H9 (cell line): ENCODE measurements at places on chromosomes 1 and 21. TPM values are rescaled to one million over a fixed set of nuclear protein-coding genes. Genes with fewer than 3 reads are reported as not detected.
A peak's percentile ranks its signal among the peaks of the same experiment; 100 is the strongest.

DNA sequence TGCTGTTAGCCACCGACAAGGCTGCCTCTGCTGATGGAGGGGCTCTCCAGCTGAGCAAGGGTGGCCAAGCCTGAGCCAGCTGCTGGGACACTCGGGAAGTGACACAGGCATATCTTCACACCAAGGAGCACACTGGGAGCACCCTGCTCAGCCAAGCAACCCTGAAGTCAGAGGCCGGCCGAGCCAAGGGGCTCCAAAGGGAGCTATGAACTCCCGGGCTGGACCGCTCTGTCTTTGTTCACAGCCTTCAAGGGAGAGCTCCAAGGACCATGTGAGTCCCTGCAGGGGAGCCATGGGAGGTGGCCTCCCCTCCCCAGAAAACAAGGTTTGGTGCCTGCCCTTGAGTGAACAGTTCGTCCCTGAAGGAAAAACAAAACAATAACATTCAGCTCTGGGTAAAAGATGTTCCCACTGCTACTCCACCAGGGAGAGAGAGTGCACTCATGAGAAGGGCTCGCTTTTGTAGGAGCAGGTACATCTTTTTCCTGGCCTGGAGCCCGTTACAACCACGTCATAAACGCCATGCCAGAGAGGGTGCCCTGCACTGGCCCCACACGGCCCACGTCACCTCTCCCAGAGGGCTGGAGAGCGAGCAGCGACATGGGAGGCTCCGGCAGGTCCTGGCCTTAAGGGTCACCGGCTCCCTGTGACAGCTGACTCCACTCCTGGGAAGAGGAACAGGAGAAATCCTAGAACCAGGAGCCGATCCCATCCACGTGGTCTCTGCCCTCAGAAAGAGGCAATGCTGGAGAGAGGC is 56.3 kb upstream of the SLC25A33 start:
- H3K4me3 ChIP-seq: no peak overlapping the region
- H3K27me3 ChIP-seq: no peaks in the 10 kb centered on the region
- H3K4me1 ChIP-seq: no peaks in the 10 kb centered on the region
- no peak for DNase-seq

DNA sequence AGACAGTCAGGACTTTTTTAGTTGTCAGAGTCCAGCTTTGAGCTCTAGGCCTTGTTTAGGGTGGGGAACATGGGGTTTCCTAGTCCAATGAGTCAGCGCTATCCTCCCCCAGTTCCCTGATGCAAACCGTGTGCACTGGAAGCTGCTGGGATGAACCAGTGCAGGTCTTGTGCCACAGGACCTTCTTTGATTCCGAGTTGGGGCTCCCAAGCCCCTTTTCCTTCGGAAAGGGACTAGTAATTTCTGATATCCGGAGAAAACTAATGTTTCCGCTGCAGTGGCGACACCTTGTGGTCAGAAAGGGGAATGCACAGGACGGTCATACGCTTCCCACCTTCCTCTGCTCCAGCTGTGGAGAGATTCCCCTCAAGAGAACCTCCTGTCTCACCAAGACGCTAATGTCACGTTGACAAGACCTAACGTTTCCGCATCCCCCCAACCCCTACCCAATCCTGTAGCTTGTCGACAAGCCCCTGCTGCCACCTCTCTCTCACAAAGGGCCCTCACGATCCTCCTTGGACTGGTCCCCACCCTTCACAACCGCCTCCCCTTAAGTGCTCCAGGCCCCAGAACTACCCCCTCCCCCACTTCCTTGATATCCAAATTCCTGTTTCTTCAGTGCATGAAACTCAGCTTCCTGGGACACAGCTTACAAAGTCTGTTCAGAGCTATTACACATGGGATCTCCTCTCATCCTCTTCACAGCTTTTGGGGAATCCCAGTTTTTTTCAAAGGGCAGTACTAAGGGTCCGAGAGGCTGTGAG is 30.9 kb downstream of the GPA33 start:
- H3K27ac ChIP-seq: no peak overlapping the region
- H3K4me1 ChIP-seq: no peaks in the 10 kb centered on the region
- peak overlapping the region; percentile 58 for H3K4me3 ChIP-seq
- DNase-seq: peak; percentile 83
- no peaks in the 10 kb centered on the region for H3K27me3 ChIP-seq

DNA sequence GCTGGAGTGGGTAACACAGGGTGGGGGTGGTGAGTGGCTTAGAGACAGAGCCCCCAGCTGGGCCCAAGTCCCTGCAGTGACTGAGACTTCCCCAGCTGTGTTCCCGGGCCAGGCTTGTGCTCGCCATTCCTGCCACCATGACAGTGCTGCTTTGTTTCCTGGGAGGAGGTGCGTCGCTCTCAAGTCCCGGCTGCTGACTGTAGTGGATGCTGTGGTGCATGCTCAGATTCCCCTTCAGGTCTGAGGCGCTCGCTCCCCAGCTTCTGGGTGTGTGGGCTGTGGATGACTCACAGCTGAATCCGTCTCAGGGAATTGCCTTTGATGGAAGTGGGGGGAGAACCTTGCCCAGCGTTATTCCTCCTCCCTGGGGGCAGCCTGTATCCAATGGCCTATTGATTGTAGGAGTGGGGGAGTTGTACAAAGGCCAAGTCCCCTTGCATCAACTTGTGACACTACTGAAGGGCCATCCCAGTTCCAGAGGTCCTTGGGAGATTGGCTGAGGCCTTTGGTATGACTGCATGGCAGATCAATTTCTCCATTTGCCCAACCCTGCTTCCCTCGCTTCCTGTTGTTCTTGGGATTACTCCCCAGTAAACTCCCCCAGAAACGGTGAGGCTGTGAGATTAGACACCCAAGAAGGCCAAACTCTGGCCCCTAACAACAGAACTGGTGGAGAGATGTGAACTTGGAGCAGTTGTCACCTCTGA is 17.8 kb upstream of the POU3F1 start:
- peaks cover 2% of the 10 kb centered on the region; the same call in 1 of the 2 replicates for H3K4me1 ChIP-seq
- no peaks in the 10 kb centered on the region for H3K27me3 ChIP-seq
- DNase-seq: no peak
- H3K27ac ChIP-seq: no peak overlapping the region

GRCh38 chr1:227032396-227032795 is 92.3 kb downstream of the COQ8A start:
- no peak overlapping the region for H3K4me3 ChIP-seq
- H3K27me3 ChIP-seq: no peaks in the 10 kb centered on the region
- no peak overlapping the region for H3K27ac ChIP-seq

- H3K27ac ChIP-seq: no peak overlapping the region
- H3K27me3 ChIP-seq: no peaks in the 10 kb centered on the region
- peaks cover 2% of the 10 kb centered on the region; the same call in 1 of the 2 replicates for H3K4me1 ChIP-seq
- H3K36me3 ChIP-seq: peaks cover 2% of the 10 kb centered on the region; the same call in 1 of the 2 replicates
- DNase-seq: no peak
These were observed 488 bp downstream of the SLC35D1 start for GRCh38 chr1:67053535-67053784.

GREM2 gene
- total RNA-seq: not detected in 2 replicates

- H3K4me3 ChIP-seq: no peak overlapping the region
- H3K4me1 ChIP-seq: no peaks in the 10 kb centered on the region; the same call in 1 of the 2 replicates
- H3K36me3 ChIP-seq: peaks cover 15% of the 10 kb centered on the region; the same call in 2 of the 3 replicates
- no peak for DNase-seq
- no peaks in the 10 kb centered on the region for H3K27me3 ChIP-seq
These were observed 9.1 kb downstream of the PYCR2 start for GRCh38 chr1:225914947-225915346.

CTSE gene
- not detected in 2 replicates for total RNA-seq

DNA sequence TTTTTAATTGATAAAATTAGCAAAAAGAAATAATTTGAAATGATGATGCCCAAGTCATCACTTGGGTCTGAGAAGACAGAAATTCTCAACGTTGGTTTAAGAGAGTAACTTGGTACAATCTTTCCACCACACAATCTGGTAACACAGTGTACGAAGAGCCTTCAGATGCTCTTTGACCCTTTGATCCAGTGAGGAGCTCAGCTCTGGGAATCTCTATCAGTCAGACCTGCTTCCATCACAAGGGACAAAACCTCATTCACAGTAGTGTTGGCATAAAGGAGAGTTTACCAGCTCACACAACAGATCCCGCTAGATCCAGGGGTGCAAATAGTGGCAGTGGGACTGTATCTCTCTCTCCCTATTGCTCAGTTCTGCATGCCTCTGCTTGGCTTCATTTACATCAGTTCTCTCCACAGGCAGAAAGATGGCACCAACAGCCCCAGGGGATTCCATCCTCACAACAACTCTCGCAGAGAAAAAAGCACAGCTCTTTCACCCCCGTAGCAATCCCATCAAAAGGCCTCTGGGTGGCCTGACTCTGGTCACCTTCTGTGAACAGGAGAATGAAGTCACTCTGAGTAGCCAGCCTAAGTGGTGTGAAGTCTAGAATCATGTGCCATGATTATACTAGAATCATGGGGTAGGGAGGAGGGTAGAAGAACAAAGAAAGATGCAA is 119.7 kb downstream of the ZNF281 start:
- H3K27me3 ChIP-seq: peaks cover 1% of the 10 kb centered on the region; the same call in 1 of the 2 replicates
- DNase-seq: peak; percentile 71
- no peak overlapping the region for H3K4me3 ChIP-seq
- H3K27ac ChIP-seq: no peak overlapping the region
- no peaks in the 10 kb centered on the region for H3K36me3 ChIP-seq

DNA sequence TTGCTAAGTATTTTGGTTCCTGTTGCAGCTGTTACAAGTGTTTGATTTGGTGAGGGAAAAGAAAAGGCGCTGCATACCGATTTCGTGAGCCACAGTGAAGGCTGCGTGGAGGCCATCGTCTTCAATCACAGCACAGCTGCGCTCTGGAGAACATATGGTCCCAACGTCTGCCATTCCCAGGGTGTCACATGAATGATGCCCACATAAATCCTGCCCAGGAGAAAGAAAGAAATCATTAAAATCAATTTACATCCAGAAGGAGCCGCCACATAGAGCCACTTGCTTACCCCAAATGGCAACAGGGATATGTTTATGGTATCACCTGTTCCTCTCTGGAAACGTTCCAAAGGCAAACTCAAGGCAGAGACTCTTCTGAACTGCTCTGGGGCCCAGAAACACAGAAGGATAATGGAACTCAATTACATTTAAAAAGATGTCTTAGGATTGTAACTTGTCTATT is 12.2 kb downstream of the ADAMTS5 start:
- no peak overlapping the region for H3K4me3 ChIP-seq
- no peak overlapping the region for H3K27ac ChIP-seq
- DNase-seq: no peak
- no peaks in the 10 kb centered on the region for H3K27me3 ChIP-seq
- H3K4me1 ChIP-seq: peaks cover 1% of the 10 kb centered on the region; the same call in 1 of the 2 replicates

GRCh38 chr21:38990424-38990794 is 184.7 kb downstream of the ETS2 start:
- no peak for DNase-seq
- H3K27ac ChIP-seq: no peak overlapping the region
- no peak overlapping the region for H3K4me3 ChIP-seq
- peaks cover 20% of the 10 kb centered on the region; the same call in 1 of the 2 replicates for H3K4me1 ChIP-seq
- H3K36me3 ChIP-seq: no peaks in the 10 kb centered on the region

DNA sequence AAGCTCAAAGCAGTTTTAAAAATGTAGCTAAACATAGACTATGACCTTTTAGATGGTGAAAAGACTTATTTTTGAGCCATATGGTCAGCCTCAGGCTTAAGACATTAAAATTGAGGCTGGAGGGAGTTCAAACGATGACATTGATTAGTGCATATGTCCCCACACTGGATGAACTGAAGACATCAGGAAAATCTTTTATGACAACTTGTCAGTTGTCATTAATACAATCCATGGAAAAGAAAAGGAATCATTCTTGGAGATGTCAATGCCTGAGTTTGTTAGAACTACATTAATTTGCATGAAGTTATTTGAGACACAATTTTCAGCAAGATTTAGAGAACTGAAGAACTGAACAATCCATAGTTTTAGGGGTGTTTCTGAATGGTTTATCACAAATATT is 349.9 kb downstream of the COL11A1 start:
- H3K36me3 ChIP-seq: no peaks in the 10 kb centered on the region
- no peaks in the 10 kb centered on the region for H3K27me3 ChIP-seq
- H3K27ac ChIP-seq: no peak overlapping the region
- H3K4me3 ChIP-seq: no peak overlapping the region
- no peaks in the 10 kb centered on the region for H3K4me1 ChIP-seq

- H3K27me3 ChIP-seq: no peaks in the 10 kb centered on the region; the same call in 1 of the 2 replicates
- DNase-seq: no peak
- no peaks in the 10 kb centered on the region for H3K36me3 ChIP-seq
- H3K4me1 ChIP-seq: no peaks in the 10 kb centered on the region; the same call in 1 of the 2 replicates
- H3K4me3 ChIP-seq: no peak overlapping the region
- no peak overlapping the region for H3K27ac ChIP-seq
These were observed 12.9 kb upstream of the RUNX1 start for GRCh38 chr21:35062016-35062415.

GRCh38 chr1:230510496-230510895 is 84.4 kb upstream of the PGBD5 start:
- no peaks in the 10 kb centered on the region for H3K27me3 ChIP-seq
- H3K36me3 ChIP-seq: peaks cover 1% of the 10 kb centered on the region; the same call in 2 of the 3 replicates
- H3K4me3 ChIP-seq: no peak overlapping the region
- no peak for DNase-seq
- no peaks in the 10 kb centered on the region; the same call in 1 of the 2 replicates for H3K4me1 ChIP-seq

DNA sequence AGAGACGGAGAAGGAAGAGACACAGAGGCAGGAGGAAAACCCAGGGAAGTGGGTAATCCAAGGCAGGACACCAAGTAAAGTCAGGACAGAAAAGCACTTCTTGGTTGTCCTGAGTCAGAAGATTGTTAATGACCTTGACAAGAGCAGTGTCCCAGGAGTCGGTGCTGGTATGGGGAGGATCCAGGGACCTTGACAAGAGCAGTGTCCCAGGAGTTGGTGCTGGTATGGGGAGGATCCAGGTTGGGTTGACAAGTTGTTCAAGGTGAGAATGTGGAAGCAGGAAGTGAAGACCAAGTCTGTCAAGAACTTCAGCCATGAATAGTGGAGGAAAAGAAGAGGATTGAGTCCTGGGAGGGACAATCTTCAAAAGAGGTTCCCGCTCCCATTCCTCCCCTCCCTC is 31.9 kb downstream of the ZBTB18 start:
- H3K36me3 ChIP-seq: no peaks in the 10 kb centered on the region
- peaks cover 2% of the 10 kb centered on the region; the same call in 1 of the 2 replicates for H3K27me3 ChIP-seq
- H3K4me3 ChIP-seq: no peak overlapping the region
- DNase-seq: no peak
- H3K27ac ChIP-seq: no peak overlapping the region

LCK gene
- 37.0 and 37.6 TPM in 2 replicates for total RNA-seq

C1QC gene
- total RNA-seq: not detected in 2 replicates

- no peaks in the 10 kb centered on the region for H3K27me3 ChIP-seq
- no peak overlapping the region for H3K4me3 ChIP-seq
- H3K27ac ChIP-seq: no peak overlapping the region
- no peak for DNase-seq
- H3K4me1 ChIP-seq: no peaks in the 10 kb centered on the region
These were observed 192.3 kb downstream of the PRDM16 start for GRCh38 chr1:3261007-3261968.

DNA sequence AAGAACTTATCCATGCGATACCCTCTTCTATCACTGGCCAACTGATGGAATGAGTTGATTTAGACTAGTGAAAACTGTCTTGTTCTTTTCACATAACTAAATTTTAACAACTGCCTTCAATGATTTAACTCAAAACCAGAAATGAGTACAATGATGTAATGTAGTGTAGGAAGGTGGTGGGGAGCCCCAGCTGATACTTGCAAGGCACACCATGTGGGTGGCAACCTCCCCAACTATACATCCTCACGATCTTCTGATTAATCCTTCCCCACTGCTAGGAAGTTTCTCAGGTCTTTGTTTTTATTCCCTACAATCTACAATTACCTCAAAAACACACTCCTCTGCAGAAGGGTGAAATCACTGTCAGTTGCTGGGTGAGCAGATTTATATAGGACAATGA is 100.7 kb downstream of the KCTD3 start:
- H3K27ac ChIP-seq: no peak overlapping the region
- H3K27me3 ChIP-seq: no peaks in the 10 kb centered on the region
- no peak overlapping the region for H3K4me3 ChIP-seq

- H3K4me3 ChIP-seq: no peak overlapping the region; the same call in 2 of the 3 replicates
- H3K4me1 ChIP-seq: peaks cover under 1% of the 10 kb centered on the region; the same call in 1 of the 2 replicates
- no peak for DNase-seq
- no peaks in the 10 kb centered on the region for H3K27me3 ChIP-seq
These were observed 8.1 kb downstream of the ZNF687 start for GRCh38 chr1:151289991-151290708.

MLLT11 gene
- total RNA-seq: 13.0 and 13.2 TPM in 2 replicates
